ENCODE measurements at places on chromosomes 12 and 14.

DNA sequence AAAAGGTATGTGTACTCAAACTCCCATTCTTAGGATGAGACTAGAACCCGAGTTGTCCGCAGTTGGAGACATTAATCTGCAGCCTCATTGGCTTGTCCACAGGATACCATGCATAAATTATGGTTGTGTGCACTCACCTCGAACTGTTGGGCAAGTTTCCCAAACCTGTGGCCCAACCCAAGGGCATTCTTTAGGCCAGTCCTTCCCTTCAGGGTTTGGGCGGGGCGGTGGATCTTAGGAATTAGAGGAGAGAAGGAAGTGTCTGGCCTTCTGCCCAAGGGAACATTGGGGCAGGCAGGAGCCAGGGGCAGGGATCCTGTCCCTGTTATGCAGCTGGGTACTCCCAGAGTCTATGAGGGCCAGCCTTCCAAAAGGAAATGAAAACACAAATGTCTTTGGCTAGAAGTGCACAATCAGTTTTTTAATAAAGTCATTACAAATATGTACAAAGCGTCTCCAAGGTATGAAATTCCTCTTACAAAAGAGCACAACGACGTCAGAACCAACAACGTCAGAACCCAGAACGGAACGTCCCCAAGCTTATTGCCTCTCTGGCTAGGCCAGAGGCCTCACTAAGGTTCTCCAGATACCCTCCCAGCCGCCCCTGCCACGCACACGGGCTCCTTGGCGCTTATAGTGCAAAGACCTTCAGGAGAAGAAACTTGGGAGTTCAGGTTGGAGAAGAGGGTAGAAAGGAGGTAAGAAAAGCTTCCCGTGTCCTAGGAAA is 25.3 kb downstream of the HRK start:
- DNase-seq = no peak

GRCh38 chr12:115932066-115932465 is 345.4 kb downstream of the MED13L start:
- DNase-seq = no peak

- no peak for DNase-seq
These were observed 909 bp upstream of the TAOK3 start for GRCh38 chr12:118373616-118374015.

DNA sequence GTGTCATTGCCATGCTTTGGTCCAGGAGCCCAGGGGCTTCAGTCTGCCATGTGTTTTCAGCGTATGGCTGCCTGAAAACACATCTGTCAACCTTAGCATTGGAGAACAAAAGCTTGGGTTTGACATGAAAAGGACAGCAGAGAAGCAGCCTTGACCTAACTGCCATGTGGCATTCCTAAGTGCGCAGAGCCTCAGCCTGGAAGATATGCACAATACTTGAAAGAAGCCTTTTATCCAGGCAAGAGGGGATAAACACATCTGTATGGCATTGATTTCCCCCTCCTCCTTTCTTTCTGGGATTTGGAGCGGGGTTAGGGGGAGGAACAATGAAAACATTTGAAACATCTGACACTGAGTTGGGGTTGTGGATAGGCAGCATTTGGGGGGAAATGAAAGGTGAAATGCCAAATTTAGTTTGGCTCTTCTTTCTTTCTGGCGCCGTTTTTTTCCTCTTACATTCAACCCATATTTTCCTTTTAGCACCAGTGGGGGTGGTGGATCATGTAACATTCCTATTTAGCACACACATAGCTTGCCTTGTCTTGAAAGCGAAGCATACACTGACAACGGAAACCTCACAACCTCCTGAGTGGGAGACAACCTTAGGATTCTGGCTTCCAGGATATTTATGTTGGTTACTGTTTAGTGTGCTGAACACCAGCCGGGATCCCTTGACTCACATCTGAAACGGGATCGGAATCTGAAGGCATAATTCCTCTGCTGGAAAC is 177.0 kb downstream of the C12orf75 start:
- no peak for DNase-seq

GRCh38 chr12:83996671-83997070 is 915.9 kb downstream of the SLC6A15 start:
- no peak for DNase-seq

DNA sequence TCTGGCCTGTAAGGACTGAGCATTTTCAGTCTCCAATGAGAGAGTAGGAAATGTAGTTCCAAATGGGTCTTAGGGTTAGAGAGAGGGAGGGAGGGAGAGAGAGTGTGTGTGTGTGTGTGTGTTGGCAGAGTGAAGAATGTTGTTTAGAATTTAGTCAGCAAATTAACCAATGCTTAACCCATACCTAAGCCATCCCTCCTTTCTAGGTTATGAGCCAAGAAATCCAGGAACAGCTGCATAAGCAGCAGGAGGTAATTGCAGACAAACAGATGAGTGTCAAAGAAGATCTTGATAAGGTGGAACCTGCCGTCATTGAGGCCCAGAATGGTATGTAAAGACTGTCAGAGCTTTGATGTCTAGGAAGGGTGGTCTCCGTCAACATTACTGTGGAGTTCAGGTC is 56.9 kb downstream of the HSP90AA1 start:
- DNase-seq = no peak

GRCh38 chr14:36952689-36953088 is 219.7 kb downstream of the SLC25A21 start:
- DNase-seq = no peak

- DNase-seq = no peak
These were observed 4.7 kb downstream of the CCDC184 start for GRCh38 chr12:48187916-48188695.

- no peak for DNase-seq
These were observed 2.4 kb upstream of the DGLUCY start for GRCh38 chr14:91111443-91111842.

DNA sequence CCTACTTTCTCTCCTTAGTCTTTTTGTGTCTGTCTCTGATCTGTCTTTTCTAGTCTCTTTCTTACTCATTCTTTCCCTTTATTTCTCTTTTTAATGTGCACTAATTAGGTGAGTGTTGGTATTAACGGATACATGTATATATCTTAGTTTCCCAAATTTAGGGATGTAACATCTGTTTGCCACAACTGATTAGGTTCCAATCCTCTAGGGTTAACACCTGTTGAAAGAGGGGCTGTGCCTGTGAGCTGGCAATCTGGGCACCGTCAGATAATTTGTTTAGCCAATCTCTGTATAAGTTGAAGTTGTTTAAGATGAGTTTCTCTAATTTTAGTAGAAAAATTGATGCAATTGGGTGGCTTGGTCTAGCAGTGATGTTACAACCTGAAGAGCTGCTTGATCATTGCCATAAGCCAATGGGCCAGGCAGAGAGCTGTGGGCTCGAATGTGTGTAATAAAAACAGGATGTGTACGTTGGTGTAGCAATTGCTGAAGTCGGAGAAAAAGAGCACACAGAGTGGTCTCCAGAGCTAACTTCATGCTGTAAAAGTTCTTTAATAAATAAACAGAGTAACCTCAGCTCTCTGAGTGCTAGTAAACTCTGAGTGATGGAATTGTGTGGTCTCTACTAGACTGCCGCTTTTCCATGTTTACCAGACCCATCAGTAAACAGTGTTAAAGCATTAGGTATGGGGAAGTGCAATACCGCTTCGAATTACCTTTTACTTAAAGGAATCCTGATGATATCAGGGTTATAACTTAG is 18.3 kb upstream of the LYZ start:
- no peak for DNase-seq

DNA sequence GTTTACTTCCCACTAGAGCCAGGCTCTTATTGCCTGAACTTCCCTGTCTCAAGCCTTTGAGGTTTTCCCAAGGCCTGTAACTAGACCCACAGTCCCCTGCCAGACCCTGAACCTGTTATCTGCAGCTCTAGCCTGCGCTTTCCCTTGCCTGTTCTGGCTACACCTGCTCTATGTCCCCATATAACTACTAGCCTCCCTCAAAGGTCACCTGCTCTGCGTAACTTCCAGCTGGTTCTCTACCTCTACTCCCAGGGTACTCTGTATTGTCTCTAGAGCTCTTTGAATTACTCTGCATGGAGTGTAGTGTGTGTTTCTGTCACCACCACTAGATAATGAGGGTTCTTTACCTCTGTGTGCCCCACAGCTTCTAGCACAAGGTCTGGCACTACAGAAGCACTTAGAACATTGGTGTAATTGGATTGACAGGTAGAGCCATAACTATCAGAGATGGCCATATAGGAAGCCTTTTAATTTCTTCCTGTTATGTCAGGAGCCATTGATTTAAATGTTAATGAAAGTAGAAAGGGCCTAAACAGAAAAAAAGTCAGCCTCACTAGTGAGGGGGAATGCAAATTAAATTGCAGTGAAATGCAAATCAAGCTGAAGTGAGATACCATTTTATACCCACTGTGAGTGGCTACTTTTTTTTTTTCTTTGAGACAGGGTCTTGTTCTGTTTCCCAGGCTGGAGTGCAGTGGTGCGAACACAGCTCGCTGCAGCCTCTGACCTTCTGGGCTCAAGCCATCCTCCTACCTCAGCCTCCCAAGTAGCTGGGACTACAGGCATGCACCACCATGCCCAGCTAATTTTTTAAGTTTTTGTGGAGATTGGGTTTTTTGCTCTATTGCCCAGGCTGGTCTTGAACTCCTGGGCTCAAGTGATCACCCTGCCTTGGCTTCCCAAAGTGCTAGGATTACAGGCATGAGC is 47.8 kb downstream of the EID3 start:
- no peak for DNase-seq

DNA sequence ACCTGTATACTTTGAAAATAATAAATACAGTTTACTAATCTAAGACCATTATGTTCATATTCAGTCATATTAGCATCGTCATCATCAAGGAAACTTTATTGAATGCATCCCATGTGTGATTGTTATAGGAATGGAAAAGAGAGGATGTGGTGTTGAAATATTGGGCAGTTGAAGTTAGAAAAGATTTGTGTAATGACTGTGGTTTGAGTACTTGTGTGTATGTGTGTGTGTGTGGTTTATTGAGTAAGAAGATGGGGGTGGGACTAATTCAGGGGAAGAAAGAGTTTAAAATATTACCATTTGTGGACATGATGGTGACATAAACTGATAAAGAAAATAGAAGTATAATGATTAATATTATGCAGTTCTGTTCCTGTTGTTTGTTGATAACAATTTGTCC is 238.7 kb upstream of the SEL1L start:
- no peak for DNase-seq

- DNase-seq = peak; percentile 68
These were observed 30.2 kb upstream of the ANKRD9 start for GRCh38 chr14:102539544-102540314.

GRCh38 chr14:36467332-36467731 is 52.7 kb downstream of the NKX2-1 start:
- no peak for DNase-seq

DNA sequence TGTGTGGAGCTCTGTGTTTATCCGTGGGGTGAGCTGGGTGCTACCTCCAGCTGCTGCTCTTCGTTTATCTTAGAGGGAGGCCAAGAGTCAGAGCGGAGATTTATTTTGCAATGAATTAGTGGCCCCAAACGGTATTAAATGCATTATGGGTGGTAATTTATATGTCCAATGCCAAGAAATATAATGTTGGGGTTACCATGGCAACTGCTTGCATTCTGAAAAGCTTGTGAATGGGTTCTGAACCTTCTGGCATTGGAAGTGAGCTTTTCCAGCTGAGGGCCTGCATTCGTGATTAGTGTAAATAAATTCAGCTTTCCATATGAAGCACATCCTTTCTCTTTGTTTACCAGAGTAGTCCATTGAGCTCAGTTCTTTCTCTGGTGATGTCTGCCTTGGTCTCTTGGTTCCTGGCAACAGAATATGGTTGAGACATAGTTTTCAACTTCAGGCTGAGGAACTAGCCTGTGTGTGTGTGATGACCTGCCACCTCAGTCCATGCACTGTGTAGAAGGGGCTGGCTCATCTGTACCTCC is 51.8 kb downstream of the TRAF3 start:
- DNase-seq = peak; percentile 73

GRCh38 chr12:109047081-109047805 is 5.1 kb upstream of the USP30 start:
- DNase-seq = no peak

DNA sequence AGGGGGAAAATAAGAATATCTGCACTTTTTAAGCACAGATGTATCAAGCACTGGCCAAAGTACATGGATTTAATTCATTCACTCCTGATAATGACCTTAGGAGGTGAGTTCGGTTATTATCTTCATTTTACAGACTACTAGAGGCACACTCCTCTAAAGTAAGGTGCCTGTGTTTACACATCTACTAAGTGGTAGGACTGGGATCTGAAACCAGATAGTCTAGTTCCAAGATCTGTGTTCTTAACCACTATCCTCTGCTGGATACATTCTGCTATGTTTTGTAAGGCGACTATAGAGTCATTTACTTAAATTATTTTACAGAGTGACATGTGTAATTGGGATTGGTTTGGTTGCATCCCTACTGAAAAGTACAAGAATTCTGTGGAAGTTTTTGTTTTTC is 175.3 kb downstream of the ESR2 start:
- no peak for DNase-seq

DNA sequence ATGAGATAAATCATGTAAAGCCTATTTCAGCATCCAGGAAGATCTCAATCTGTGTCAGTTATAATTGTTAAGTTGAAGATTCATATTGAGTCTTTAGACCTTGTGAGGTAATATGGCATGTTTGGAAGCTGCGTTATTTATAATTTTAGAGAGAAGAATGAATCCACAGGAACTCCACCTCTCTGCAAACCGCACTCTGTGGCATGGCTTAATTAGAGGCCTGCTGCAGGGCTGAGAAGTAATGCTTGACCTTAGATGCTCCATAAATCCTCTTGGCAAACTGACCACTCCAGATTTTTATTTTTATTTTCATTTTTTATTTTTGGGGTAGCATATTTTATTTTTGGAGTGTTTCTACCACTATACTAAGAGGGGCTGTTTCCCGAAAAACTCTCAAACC is 28.8 kb downstream of the BCAT1 start:
- no peak for DNase-seq

DNA sequence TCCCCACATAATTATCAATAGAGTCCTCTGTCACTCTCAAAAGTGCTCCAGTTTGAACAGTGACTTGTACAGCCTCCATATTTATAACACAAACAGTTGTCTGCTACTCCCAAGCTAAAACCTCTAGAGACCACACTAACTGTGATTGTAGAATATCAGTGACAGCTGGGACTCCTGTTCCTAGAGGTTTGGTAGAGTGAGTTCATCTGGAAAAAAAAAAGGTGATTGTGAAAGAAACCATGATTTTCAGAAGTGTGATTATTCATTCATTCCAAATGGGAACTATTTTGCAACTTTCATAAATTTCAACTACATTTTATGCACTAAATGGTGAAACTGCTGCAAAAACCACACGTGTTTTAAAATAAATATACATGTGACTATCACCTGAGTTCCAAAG is 128.0 kb upstream of the PLXNC1 start:
- DNase-seq = no peak

DNA sequence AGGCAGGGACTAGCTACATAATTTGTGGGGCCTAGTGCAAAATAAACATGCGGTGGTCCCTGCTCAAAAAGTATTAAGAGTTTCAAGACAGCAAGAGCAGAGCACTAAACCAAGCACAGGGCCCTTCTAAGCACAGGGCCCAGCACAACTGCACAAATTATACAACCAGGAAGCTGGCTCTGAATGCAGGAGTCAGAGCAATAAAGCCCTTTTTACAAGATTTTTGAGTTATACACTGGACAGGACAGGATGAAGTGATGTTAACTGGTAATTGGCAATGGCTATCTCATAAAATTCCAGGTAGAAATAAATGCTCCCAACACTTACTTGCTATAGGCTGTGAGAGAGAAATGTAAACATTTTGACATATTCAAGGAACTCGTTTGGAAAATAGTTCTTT is 86.2 kb upstream of the GPHB5 start:
- DNase-seq = no peak

GRCh38 chr14:74591394-74591793 is 20.6 kb downstream of the LTBP2 start:
- no peak for DNase-seq

Data from left kidney (tissue), 8 donors.